ENCODE measurements at places on chromosomes 7 and 10. TPM values are rescaled to one million over a fixed set of nuclear protein-coding genes. Genes with fewer than 3 reads are reported as not detected.

Gene NKX2-3
- not detected for total RNA-seq

Gene NPSR1
- total RNA-seq, result not detected

Gene CPVL
- 0.23 TPM for total RNA-seq

Gene DDX21
- total RNA-seq, result 120 TPM

Gene CALHM2
- 2.3 TPM for total RNA-seq

Gene MACC1
- 1.4 TPM for total RNA-seq

Gene MNX1
- not detected for total RNA-seq

Data from hair follicular keratinocyte (primary cell).